ENCODE measurements at places on chromosomes 12 and 14.
A peak's percentile ranks its signal among the peaks of the same experiment; 100 is the strongest.

DNA sequence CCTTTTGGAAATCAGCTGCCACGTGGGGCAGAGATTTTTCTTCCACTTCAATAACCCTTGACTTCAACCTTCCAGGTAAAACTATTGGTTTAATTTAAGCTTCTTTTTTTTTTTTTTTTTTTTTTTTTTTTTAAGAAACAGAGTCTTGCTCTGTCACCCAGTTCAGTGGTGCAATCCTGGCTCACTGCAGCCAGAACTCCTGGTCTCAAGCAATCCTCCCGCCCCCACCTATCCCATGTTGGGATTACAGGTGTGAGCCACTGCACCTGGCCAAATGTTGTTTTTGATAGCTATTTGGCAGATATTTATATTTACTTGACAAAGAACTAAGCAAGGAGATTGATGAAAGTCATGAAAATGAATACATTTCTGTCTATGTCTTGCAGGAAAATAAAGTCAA is 65.1 kb downstream of the SINHCAF start:
- no peak for DNase-seq

DNA sequence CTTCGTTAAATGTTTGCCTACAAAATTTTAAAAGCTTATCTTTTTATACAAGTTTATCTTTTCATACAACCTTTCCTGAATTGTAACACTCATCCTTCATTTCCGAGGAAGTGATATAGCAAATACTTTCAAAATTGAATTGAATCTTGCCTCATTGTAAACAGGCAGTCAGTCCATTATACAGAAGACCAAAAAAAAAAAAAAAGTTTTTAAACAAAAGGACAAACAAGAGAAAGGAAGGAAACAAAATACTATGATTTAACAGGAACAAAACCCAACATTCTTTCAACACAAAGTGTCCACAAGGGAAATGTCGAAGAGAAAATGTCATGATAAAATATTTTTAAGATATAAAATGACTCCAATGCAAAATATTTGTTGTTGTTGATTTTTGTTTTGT is 8.5 kb downstream of the ATF7 start:
- DNase-seq = no peak

GRCh38 chr12:33892425-33892824 is 129.9 kb upstream of the ALG10 start:
- DNase-seq = no peak

DNA sequence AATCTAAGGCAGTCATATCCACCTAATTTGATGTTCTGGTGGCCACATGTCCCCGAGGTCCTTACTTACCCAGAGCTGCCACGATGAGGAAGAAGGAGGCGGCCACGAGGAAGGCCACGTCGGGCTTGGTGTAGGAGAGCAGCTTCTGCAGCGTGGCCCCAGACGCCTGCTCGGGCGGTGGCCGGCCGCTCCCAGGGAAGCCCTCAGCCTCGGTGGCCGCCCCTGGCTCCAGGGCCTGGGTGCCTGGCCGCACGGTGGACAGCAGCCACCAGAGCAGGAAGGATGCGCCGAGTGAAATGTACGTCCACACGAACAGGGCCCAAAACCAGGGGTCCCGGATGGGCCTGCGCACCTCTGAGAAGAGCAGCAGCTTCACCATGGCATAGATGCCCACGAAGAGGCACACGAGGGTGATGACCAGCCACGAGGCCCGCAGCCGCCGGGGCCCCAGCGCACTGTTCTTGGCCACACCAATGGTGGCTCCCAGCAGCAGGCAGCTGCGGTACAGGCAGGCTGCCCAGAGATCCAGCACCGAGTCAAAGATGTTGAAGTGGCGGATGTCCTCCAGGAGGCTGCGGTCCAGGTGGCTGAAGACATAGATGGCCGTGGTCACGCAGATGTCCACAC is 6.6 kb downstream of the ABCB9 start:
- no peak for DNase-seq

DNA sequence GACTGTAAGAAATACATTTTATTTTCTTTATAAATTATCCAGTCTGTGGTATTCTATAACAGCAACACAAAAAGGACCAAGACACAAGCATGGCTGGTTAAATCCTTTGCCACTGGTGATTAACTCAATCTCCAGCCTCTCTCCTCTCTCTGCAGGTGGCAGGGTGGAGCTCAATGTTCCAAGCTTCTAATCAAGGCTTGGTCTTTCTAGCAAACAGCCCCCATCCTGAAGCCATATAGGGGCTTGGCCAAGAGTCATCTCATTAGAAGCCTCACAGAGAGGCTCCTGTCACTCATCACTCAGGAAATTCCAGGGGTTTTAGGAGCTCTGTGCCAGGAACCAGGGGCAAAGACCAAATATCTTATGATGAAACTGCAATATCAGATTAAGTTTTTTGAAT is 12.0 kb downstream of the C12orf75 start:
- no peak for DNase-seq

DNA sequence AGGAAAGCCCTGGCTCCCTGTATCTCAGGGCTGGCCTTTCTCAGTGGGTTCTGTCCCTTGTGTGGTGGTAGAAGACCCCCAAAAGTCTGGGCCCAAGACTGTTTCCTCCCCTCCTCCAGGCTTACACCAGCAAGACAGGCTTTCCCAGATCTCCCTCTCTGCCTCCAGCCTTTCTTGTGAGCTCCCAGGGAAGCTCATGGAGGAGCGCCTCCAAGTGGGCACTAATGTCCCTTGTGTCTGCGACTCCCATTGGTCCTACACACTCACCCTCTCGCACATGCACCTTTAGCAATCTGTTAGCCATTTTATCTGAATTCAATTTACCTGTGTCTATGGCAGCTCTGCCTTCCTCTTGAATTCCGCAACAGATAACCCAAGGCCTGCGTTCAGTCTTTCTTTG is 251.1 kb upstream of the CAND1 start:
- no peak for DNase-seq

DNA sequence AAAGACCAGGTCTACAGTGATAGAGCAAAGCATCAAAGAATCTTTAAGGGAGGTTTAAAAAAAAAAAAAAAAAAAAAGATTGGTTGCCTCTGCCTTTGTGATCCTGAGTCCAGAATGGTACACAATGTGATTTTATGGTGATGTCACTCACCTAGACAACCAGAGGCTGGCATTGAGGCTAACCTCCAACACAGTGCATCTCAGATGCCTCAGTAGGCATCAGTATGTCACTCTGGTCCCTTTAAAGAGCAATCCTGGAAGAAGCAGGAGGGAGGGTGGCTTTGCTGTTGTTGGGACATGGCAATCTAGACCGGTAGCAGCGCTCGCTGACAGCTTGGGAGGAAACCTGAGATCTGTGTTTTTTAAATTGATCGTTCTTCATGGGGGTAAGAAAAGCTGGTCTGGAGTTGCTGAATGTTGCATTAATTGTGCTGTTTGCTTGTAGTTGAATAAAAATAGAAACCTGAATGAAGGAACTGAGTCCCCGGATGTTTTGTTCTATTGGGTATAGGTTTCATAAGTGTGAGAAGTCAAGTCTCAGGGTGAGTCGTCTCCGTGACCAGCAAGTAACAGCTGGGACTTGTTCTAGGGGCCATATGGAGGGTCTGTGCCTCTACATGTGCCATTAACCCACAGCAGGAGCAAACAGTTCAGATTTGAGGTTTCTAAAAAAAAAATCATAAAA is 9.3 kb downstream of the PEBP1 start:
- no peak for DNase-seq

- no peak for DNase-seq
These were observed 193.9 kb downstream of the BCAT1 start for GRCh38 chr12:24754690-24755638.

GRCh38 chr12:123114304-123115083 is 36.4 kb downstream of the PITPNM2 start:
- DNase-seq = no peak

GRCh38 chr14:103008768-103009357 is 48.5 kb downstream of the CDC42BPB start:
- DNase-seq = no peak

- DNase-seq = no peak
These were observed 32.6 kb upstream of the MUCL1 start for GRCh38 chr12:54821676-54822075.

- DNase-seq = no peak
These were observed 154.9 kb downstream of the PELI2 start for GRCh38 chr14:56273155-56273554.

GRCh38 chr12:3130057-3130830 is 53.1 kb downstream of the TSPAN9 start:
- DNase-seq = no peak

GRCh38 chr12:4031703-4032291 is 158.6 kb upstream of the PARP11 start:
- DNase-seq = no peak

DNA sequence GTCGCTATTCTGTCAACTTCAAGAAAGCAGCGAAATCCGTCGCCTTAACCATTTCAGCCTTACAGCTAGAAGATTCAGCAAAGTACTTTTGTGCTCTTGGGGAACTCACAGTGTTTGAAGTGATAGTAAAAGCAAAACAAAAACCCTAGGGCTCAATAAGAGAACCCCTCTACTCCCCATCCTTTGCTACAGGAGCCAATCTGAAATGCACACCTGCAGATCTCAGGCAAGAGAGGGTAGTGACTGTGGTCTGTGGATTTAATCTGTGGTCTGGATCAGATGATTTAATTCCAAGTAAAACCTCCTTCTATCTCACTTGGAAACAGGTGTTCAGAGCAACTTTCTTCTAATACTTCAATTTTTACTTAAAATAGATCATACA is 422.9 kb upstream of the OR4E1 start:
- no peak for DNase-seq

- DNase-seq = no peak
These were observed 40.5 kb upstream of the EID3 start for GRCh38 chr12:104263026-104263425.

DNA sequence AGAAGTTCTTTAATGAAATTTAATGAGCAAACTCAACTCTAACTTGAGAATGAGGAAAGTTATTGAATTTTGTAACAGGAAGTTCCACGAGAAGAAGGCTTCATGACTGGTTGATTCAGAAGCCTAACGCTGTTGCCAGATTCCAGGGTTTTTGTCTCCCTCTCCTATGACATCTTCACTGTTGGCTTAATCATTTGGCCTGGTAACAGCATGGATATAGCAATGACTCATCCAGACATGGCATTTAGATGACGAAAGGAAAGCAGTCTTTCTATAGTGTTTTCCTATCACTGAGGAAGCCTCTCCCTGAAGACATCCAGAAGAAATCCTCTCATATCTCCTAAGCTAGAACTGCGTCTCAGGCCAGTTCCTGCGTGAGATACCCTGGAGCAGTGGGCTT is 9.4 kb upstream of the KCNA1 start:
- DNase-seq = no peak

GRCh38 chr14:65661865-65662264 is 249.3 kb downstream of the FUT8 start:
- DNase-seq = no peak

GRCh38 chr12:3496957-3497356 is 6.0 kb downstream of the PRMT8 start:
- no peak for DNase-seq

- peak; percentile 31 for DNase-seq
These were observed 1.0 kb downstream of the NAA25 start for GRCh38 chr12:112107306-112108201.

GRCh38 chr12:20473133-20473532 is 104.8 kb downstream of the PDE3A start:
- DNase-seq = no peak

DNA sequence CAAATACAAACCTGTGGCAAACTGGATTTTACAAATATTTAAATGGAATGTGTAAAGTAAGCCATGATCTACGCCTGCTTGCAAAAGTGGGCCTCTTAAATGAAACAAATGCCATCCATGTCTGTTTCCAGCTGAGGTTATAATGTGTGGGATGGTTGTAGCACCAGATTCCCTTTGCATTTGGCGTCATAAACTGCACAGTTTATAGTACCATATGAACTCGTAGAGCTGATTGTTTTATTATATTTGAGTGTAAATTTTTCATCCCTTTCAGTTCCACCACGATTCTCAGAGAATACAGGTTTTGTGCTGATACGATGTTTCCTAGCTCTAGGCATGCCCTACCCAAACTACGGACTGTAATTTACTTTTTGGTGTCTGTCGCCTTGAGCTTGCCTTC is 374.9 kb downstream of the EGLN3 start:
- DNase-seq = no peak

GRCh38 chr12:13248964-13249363 is 52.4 kb downstream of the EMP1 start:
- no peak for DNase-seq

Measured in Ammon's horn (tissue), 1 donor.